NCI-H2107 (cell line): ENCODE measurements at places on chromosomes 7 and 10.

- DNase-seq: no peak
These were observed 10.6 kb downstream of the PFKFB3 start for GRCh38 chr10:6213257-6213905.

DNA sequence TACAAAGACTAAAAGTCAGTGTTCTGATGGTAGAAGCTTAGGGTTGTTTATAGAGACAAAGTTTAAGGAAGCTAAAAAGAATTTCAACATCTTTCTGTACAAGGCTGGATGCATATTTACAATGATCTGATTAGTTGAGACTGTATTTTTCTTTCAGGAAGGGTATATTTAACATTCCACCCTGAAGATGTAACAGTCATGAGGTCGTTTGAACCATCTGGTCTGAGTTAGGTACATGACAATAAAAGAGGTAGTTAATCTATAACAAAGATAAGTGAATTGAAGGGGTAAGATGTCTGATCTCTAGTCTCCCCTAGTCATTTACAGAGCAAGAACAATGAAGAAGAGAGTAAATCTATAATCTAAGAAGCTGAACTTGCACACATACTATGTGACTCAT lies 821.2 kb downstream of the CNTNAP2 start:
- DNase-seq: no peak

GRCh38 chr10:65570143-65571010 lies 1355.5 kb upstream of the LRRTM3 start:
- no peak for DNase-seq

DNA sequence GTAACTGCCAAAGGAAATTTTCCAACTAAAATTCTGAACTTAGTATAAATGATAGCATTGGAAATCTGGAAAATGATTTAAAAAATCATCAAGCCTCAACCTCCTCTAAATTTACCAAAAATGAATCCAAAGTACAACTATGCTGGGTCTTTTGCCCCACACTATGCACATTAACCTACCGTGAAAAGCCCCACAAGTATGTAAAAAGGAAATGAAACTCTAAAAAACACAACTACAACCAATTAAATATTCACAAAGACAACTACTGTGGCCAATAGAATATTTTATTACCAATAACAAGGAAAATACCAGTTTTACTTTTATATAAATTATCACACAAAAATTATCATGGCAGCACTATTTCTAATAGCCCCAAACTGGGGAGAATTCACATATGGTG lies 19.3 kb downstream of the EIF3A start:
- no peak for DNase-seq

DNA sequence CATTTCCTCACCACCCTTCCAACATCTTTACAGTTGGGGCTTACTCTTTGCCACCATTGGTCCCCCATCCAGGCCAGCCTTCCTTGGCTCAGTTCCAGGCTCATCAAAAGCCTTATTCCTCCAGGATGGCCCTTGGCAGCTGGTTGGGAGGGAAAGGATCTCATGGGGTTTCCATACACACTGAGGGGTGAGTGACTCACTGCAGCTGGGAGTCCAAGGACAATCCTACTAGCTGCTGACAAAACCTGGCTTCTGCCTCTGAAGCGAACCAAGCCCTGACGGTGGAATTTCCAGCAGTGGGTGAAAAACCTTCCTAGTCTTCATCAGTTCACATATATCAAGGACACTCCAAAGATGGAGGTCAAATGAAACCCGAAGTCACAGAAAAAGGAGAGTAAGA lies 22.9 kb downstream of the CRHR2 start:
- no peak for DNase-seq

GRCh38 chr7:157392256-157393037 lies 55.6 kb downstream of the DNAJB6 start:
- DNase-seq: no peak

- DNase-seq: no peak
These were observed 23.6 kb downstream of the FAM3C start for GRCh38 chr7:121372376-121373010.

GRCh38 chr10:43174969-43175368 lies 36.7 kb downstream of the CSGALNACT2 start:
- no peak for DNase-seq

DNA sequence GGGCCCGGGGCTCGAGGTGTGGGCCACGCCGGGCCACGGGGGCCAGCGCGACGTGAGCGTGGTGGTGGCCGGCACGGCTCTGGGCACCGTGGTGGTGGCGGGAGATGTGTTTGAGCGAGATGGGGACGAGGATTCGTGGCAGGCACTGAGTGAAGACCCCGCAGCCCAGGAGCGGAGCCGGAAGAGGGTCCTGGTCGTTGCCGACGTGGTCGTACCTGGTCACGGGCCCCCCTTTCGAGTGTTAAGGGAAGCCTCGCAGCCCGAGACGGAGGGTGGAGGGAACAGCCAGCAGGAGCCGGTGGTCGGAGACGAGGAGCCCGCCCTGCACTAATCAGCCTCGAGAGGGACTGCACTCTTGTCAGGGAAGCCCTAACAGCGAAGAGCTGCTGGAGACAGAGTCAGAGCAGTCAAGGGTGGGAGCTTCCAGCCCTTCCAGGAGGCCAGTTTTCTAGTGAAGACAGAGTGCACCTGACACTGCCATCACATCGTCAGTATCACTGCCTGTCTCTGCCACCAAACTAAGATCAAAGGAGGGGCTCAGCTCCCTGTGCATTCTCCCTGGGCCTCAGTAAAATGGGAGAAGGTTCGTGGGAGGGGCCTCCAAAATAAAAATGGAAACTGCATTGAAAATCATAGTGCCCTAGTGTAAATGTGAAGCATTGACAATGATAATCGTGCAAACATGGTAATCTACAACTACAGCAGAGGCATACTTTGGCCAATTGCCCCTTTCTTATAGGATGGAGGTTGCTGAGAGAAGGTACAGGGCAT lies 1.3 kb downstream of the MBLAC1 start:
- DNase-seq: no peak

GRCh38 chr7:150848561-150849115 lies 3.7 kb upstream of the AOC1 start:
- no peak for DNase-seq

GRCh38 chr7:84837405-84837804 lies 349.5 kb downstream of the SEMA3D start:
- no peak for DNase-seq

GRCh38 chr7:113267885-113268284 lies 149.5 kb upstream of the SMIM30 start:
- no peak for DNase-seq

- no peak for DNase-seq
These were observed 27.0 kb downstream of the CALML3 start for GRCh38 chr10:5551531-5552375.
